ENCODE measurements at places on chromosomes 5 and 9.
A peak's percentile ranks its signal among the peaks of the same experiment; 100 is the strongest.

DNA sequence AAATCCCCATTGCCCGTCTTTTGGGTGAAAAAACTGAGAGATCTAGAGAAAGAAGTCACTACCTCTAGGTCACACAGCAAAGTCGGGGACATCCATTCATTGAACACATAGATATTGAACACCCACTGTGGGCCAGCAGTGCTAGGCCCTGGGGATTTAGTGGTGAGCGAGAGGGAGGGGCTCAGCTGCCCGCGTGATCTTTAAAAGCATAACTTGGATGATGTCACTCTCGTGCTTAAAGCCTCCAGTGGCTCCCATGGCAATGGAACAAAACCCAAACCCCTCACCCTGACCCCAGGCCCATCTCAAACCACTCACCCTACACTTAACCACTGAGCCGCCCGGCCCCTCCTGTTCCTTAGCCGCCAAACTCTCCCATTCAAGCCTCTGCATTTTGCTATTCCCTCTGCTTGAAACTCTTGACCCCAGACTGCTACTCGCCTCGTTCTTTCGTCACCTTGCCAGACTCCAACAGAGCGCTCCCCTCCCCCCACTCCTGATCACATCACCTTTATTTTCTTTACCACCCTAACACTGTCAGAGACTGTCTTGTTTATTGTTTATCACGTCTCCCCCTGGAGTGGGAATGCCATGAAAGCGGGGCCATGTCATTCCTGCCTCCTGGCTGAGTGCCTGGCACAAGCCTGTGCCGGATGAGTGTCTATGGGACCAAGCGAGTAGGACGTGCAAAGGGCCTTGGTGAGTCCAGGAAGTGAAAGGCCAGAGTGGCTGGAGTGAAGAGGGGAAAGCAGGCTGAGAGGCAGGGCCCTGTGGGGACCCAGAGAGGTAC lies 710 bp upstream of the PIP5KL1 start:
- DNase-seq, result peak; percentile 70

- DNase-seq, result no peak
Observed at GRCh38 chr5:167207081-167207480, 1084.4 kb upstream of the WWC1 start.

DNA sequence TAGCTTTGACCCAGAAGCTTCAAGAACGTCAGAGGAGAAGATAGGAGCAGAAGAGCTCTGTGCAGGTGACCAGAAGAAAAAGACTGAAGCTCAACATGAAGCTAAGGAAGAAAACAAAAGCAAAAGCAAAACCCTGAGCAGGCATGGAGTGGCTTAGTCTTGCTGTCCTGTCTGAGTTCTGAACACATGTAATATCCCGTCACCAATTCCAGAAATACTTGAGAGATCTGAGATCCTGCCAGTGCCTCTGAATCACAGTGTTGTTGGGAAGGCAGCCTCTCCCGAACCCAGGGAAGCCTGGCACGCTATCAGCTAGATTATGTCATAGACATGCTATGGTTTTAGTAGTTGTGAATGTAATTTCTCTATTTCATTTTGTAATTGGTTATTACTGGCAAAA lies 235.7 kb downstream of the ICE1 start:
- peak; percentile 34 for DNase-seq

- no peak for DNase-seq
Observed at GRCh38 chr5:64040490-64040889, 78.2 kb upstream of the HTR1A start.

DNA sequence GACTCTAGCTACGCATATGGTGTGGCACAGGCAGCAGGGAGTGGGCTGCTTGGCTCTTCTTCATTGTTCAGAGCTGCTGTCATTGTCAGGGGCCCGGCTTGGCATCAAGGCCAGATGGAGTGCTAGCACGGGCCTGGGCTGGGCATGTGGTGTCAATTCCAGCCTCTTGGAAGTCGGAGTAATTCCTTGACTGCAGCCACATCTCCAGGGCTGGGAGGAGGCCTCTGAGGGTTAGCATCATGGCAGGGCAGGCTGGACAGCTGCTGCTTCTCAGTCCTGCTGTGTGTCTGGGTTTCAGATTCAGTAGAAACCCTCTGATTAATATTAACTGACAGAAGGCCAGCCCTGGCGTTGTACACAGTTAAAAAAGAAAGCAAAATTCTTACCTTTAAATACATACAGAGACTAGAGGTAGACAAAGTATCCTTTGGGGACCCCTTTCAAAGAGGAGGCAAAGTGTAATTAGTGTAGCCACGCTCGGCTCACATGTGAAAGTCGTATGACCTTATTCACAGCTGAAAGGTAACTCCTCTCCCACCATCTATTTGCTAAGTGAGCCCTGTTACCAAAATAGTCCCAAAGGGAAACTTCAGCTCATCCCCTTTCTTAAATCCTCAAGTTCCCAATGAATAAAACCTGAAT lies 126.4 kb downstream of the DOCK2 start:
- no peak for DNase-seq

DNA sequence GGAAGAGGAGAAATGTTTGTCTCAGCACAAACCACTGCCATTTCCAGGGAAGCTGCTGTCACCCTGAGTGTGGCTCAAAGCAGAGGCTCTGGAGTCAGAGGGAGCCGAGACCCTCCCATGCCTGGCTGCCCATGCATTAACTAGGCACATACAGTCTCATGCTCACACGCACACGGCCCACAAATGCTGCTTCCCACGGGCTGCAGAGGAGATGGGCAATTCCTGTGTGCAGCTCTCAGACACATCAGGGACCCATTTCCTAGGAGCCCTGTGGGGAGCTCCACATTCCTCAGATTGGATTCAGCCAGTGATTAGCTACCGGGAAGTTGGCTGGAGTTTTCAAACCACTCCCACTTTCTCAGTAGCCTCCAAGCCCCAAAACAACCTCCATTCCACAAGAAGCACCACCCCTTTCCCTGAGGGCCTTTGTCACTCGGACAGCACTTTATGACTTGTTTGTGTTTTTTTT lies 9.1 kb upstream of the PTGES start:
- no peak for DNase-seq

DNA sequence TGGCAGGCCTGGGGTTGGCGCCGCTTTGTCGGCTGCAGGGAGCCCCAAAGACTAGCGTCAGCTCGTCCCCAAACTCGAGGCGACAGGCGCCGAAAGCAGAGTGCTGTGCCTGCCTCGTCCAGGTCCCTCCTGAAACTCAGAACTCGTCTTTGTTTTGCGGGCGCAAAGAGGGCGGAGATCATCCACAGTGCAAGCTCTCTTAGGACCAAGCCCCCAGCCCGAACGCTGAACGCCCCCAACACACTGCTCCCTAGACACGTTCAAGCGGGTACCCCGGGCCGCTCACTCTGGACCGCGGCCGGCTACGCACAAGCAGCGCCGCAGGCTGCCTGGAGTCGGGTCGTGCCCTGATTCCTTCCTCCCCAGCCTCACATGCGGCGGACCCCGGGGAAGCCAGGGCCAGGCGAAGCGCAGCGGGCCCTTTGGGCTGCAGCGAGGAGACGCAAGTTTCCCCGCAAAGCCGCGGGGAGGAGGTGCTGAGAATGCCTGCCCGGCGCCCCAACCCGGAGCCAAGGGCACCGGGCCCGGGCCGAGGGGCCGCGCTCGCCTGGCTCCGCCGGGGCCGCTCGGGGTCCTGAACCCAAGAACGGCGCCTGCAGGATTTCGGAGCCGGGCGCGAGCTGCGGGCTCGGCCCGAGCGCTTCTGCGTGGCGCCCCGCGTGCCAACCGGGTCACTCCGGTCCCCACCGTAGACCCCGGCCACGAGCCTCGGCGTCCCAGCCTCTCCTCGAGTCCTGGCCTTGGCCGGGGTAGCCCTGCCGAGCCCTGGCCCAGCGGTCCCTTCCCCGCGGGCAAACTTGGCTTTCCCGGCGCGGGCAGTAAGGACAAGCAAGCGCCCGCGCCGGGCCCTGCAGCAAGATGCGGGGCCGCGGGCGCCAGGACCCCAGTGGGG lies 738 bp downstream of the FSTL4 start:
- DNase-seq, result no peak

DNA sequence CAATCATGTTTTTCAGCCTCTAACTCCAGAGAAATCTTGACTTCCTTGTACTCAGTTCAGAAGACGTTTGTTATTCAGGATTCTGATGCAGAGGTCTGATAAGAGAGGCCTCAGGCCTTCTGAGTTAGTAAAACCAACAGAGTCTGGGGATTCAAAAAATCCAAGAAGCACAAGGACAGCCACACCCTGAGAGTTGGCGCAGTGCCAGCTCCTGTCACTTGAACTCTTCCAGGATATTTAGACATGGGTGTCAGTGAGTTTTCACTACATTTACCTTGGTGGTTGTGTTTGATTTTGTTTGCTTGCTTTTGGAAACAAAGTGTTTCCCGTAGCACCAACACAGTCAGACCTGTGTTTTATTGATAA lies 41.6 kb upstream of the PDE8B start:
- peak; percentile 20 for DNase-seq

GRCh38 chr5:147538236-147538635 lies 28.4 kb upstream of the DPYSL3 start:
- no peak for DNase-seq

Measured in RPMI8226 (cell line).